Fibroblast of mammary gland (primary cell): ENCODE measurements at places on chromosomes 13 and 19.

DNA sequence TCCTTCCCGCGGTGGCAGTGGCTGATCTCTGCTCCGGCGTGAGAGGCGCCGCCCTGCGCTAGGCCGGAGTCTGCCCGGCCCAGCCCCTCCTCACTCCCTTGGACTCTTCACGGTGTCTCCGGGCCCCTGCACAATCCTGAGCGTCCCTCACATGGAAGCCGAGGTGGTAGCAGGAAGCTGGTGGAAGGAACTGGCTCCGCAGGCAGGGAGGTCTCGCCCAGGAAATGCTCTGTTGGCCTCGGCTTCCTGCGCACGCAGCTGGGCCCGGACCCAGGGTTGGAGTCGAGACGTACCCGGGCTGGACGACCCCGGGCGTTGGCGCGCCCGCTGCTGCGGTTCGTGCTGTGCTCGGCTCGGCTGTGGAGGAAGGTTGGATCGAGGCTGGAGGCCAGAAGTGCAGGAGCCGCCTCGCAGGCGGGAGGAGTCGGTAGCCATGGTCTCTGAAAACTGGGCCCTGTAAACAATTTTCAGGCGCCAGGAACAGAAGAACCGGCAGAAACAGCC lies 46.3 kb downstream of the ZNF724 start:
- DNase-seq, result peak; percentile 1

- no peak for DNase-seq
These were observed at the start of gene TNFSF11 for GRCh38 chr13:42574011-42574410. TSS of gene TNFSF11 (plus strand) at chr13:42574152. CDS start at chr13:42574304, 152 bp downstream.

- no peak for DNase-seq
These were observed 239.4 kb downstream of the TEX29 start for GRCh38 chr13:111559612-111560403.

GRCh38 chr19:535017-535835 lies 3.7 kb downstream of the CDC34 start:
- peak; percentile 23 for DNase-seq

- no peak for DNase-seq
These were observed 28.3 kb downstream of the PEX11G start for GRCh38 chr19:7460562-7460966.

DNA sequence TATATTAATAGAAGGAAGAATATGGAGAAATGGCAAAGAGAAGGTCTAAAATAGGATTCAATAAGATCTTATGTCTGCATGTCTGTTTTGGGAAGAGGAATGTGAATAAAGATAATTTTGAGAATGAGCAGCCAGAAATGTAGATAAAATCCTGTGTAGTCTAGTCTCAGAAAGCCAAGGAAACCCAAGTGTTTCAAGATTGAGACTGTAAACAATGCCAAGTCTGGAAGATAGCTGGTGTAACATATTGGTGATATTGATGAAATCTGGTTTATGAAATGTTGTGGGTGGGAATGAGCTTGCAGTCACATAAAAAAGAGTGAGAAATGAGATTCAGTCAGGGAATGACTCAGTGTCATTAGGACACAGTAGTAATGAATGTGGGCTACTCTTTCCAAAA lies 1180.3 kb upstream of the PCDH20 start:
- DNase-seq, result peak; percentile 3

DNA sequence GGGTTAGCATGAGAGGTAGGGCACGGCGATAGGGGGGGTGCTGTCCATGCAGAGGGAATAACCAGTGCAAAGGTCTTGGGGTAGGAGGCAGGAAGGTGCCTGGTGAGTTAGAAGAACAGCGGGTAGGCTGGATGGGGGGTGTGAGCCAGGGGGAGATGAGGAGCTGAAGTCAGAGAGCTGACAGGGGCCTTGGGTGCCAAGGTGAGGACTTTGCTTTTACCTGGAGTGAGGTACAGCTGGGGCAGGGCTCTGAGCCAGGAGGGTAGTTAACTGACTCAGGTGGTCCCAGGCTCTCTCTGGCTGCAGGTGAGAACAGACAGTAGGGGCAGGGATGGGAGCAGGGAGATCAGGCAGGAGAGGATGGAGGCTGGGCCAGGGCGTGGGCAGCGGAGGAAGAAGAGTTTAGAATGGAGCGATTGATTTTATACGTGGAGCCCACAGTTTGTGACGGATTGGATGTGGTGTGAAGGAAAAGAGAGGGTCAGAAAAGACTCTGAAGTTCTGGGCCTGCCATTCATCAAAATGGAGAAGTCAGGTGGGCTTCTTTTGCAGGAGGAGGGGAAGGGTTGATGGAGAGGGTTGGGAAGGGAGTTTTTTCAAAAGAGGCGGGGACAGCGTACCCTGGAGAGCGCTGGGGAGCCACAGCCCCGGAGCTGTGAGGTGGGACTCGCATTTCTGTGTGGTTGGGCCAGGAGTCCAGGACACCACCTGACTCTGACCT lies 1.2 kb upstream of the GRAMD1A start:
- DNase-seq, result no peak

DNA sequence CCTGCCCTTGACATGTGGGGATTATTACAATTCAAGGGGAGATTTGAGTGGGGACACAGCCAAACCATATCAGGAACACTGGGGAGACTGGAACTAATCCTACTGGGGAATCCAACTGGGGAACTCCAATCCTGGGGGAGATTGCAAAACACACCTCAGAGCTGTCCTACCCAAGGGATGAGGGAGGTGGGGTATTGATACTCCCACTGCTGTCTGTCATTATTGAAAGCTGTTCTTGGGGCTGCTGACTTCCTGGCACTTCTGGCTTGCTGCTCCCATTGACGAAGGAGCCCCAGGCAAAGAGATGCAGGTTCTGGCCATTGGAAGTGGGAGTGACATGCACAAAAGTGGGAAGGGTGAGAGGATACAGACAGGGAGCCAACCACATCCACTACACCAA lies 24.7 kb upstream of the POP4 start:
- no peak for DNase-seq

GRCh38 chr13:104976986-104977385 lies 1558.5 kb downstream of the EFNB2 start:
- no peak for DNase-seq

DNA sequence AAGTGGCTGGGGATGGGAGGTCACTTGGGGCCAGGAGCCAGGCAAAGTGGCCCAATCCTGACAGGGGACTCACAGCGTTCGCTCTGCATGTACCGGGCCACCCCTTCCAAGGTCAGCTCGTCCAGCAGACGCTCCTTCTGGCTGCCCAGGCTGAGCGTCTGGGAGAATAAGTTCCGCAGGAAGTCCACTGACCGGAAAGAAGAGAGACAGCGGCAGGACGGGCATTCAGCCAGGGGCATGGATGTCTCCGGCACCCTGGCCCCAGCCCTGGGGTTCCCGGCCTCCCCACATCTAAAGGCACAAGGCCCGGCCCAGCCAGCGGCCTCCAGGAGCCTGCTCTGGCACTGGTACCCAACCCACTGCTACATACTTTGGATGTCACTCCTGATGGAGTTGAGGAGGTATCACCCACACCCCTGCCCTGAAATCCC lies 6.1 kb downstream of the SIRT2 start:
- DNase-seq, result no peak

- no peak for DNase-seq
These were observed 1394.1 kb downstream of the PCDH9 start for GRCh38 chr13:65836066-65836465.
